Stimulated activated CD4-positive, alpha-beta T cell treated with anti-CD3 and anti-CD28 coated beads, Interleukin-2, amount 100 ng/mL, for 24 hours (primary cell): ENCODE measurements at places on chromosomes 3 and 15.

DNA sequence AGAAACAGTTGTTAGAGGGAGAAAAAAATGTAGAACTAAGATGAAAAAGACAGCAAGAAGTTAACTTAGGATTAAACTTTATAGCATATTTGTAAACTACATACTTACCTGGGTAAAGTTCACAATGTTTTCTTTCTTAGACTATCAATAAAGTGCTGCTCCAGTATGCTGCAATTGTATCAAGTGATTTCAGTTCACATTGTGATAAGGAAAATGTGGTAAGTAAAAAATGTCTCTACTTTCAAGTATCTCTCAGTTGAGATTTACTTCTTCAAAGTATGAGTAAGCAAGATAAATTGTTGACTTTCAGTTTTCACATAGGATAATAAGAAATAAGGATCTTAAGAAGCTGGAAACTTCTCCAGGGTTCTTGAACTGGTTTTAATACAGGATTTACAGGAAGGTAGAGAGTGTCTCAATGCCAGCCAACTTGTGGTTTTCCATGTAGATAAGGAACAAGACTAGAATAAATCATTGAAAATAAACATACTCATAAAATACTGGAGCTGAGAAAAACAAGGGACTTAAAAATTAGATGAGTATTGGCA lies 528.8 kb downstream of the UNC13C start:
- DNase-seq = no peak

GRCh38 chr3:170997961-170998913 lies 28.3 kb downstream of the SLC2A2 start:
- no peak for DNase-seq

GRCh38 chr3:29011441-29011840 lies 269.4 kb upstream of the RBMS3 start:
- DNase-seq = no peak

DNA sequence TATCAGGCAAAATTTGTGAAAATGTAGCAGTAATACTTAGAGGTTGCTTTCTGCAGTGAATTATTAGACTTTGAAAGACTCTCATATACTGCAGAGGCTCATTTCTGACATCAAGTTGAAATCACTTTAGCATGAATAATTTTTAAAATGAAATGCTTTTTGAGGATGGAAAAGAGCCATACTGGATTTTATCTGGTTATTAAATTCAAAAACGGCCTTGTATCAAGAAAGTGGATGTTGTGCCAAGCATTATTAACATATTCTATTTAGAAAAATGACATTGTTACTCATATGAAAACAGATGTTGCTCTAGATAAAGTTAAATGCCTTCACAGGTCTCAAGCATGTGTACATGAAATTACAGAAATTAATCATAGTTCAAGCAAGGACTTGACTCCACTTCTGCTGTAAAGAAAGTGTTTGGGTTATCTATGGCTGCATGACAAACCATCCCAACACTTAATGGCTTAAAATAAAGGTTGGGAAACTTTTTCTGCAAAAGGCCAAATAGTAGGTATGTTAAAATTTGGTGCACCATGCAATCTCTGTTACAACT lies 64.5 kb upstream of the ZNF280D start:
- DNase-seq = no peak

- DNase-seq = no peak
These were observed 9.2 kb upstream of the TGM5 start for GRCh38 chr15:43275740-43276562.

- no peak for DNase-seq
These were observed 122.0 kb upstream of the BFSP2 start for GRCh38 chr3:133277813-133278212.

DNA sequence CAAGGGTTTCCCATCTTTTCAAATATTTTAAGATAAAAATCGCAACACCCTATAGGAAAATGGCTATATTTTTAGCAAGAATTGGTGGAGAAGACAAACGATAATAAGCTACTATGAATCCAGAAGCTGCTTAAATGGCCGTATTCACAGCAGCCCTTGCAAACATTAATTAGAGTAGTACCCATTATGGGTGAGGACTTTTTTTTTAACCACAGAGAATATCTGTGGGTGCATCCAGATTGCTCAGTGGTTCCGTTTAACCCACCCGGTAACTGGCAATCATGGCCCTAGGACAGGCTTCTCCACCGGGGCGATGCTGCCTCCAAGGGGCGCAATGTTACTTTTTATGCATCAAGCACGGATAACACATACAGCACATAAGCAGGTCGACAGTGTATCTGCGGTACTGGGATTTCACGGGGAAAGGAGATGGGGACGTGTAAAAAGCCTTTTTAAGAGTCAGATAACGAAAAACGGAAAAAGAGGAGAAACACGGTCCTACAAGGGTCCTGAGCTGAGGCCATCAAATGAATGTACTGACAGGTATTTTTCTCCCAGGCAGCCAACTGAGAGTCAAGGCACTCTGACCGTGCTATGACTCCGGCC lies 968 bp upstream of the TMEM266 start:
- DNase-seq = peak; percentile 37

DNA sequence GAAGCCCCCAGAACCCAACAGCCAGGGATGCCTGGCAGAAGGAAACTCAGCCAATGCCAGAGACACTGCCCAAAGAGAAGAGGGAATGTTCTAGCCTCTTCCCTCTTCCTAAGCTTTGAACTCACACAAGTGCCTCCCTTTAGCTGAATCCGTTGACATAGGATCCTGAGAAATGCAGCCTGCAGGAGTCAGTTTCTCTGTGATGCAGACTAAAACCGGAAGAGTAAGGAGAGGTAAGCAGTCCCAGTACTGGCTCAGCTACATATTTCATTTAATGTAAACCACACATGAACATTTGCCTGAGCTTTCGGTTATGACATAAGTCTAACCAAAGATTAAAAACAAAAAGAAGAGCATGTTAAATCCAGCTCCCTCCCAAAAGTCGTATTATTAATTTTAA lies 768.7 kb downstream of the TBL1XR1 start:
- DNase-seq = no peak

GRCh38 chr3:17638356-17638755 lies 104.1 kb downstream of the TBC1D5 start:
- DNase-seq = no peak

DNA sequence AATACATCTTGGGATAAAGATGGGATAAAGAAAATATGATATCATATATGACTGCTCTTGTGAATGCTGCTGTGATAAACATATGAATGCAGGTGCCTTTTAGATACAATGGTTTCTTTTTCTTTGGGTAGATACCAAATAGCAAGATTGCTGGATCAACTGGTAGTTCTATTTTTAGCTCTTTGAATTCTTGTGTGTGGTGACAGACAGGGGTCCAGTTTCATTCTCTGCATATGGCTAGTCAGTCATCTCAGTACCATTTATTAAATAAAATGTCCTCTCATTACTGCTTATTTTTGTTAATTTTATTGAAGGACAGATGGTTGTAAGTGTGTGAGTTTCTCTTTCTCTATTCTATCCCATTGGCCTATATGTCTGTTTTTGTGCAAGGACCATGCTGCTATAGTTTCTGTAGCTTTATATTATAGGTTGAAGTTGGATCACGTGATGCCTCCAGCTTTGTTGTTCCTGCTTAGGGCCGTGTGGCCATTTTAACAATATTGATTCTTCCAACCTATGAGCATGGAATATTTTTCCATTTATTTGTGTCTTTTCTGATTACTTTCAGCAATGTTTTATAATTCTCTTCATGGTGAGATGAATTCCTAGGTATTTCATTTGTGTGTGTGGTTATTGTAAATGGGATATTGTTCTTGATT lies 1089.8 kb upstream of the CADM2 start:
- DNase-seq = no peak

- no peak for DNase-seq
These were observed 216.8 kb upstream of the CD96 start for GRCh38 chr3:111325160-111325718.

GRCh38 chr3:62370858-62371719 lies 2.3 kb downstream of the FEZF2 start:
- DNase-seq = no peak

GRCh38 chr3:189637750-189638149 lies 6.6 kb downstream of the TP63 start:
- no peak for DNase-seq

- DNase-seq = no peak
These were observed 34.6 kb downstream of the HSPBAP1 start for GRCh38 chr3:122758877-122759560.

- no peak for DNase-seq
These were observed 87.7 kb downstream of the ATP10A start for GRCh38 chr15:25775317-25775912.

DNA sequence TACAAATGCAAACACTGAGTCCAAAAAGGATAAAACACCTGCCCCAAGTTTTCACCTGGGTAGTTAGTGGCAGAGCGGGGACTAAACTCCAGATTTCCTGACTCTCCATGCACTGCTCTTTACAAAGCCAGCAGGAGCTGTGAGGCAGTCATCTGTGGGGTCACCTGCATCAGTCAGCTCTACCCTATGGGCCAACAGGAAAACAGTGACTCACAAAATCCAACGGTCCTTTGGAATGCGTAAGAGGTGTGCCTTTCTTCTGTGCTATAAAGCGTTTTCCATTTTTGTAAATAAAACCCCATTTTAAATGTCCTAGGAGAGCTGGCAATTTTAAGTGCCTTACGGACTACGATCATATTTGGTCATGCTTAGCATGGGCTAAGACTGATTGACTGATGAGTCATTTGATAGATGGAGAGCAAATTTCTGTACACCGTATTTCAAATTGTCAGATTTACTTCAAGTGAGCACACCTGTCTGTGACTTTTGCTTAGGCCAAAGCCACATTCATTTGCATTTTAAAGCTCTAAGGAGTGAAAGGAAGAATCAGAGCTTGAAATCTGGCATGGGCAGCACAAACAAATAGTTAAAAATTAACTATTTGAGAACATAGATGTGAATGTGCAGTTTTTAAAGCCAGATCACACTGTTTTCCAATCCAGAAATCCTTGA lies 4.4 kb upstream of the COL8A1 start:
- no peak for DNase-seq

GRCh38 chr3:124429129-124429815 lies 301.0 kb upstream of the UMPS start:
- no peak for DNase-seq

- DNase-seq = no peak
These were observed 95.3 kb downstream of the STAC start for GRCh38 chr3:36475558-36475957.
